ENCODE measurements at places on chromosomes 5 and 9. TPM values are rescaled to one million over a fixed set of nuclear protein-coding genes. Genes with fewer than 3 reads are reported as not detected.

DNA sequence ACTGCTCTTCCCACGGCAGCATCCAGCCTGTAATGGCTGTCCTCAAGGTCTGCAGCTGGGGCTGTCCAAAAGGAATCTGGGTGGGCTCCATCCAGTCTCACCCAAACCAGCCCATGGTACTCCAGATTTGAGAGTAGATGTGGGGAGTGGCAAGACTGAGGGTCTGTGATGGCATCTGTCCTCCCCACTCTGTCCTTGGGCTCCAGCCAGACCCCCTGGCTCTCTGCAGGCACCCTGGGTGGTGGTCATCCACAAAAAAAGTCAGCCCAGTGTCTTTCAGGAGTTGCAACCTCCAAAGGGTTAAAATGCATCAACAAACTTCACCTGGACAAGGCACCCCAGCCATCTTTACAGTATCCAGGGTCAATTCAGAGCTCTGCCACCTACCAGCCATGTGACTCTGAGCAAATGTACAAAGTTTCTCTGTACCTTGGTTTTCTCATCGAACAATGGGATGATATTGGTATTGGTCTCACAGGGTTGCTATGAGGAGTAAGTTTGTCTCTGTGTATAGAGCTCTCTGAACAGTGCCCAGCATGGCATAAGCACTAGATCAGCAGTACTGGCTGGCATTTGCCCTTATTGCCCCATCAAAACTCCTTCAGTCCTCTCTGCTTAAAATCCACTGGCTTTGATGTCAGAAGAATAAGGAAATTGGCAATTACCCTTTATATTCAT is 7.3 kb upstream of the S1PR3 start:
- no peak for DNase-seq

DNA sequence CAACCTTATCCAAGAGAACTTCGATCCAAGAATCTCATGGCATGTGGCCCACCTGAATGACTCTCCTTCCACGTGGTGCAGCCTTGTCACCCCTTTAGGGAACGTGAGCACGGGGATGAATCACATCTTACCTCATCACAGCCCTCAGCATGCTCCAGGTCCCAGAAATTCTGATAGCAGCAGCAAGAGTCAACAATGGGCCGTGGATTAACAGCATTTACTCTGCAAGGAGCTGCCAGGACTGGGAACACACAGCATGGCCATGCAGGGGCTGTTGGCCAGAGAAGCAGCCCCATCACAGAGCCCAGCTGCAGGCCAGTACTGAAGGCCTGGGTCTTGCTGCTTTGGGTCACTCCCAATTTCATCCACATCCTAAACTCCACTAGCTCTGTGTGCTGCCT is 150.4 kb downstream of the C5orf15 start:
- DNase-seq, result no peak

DNA sequence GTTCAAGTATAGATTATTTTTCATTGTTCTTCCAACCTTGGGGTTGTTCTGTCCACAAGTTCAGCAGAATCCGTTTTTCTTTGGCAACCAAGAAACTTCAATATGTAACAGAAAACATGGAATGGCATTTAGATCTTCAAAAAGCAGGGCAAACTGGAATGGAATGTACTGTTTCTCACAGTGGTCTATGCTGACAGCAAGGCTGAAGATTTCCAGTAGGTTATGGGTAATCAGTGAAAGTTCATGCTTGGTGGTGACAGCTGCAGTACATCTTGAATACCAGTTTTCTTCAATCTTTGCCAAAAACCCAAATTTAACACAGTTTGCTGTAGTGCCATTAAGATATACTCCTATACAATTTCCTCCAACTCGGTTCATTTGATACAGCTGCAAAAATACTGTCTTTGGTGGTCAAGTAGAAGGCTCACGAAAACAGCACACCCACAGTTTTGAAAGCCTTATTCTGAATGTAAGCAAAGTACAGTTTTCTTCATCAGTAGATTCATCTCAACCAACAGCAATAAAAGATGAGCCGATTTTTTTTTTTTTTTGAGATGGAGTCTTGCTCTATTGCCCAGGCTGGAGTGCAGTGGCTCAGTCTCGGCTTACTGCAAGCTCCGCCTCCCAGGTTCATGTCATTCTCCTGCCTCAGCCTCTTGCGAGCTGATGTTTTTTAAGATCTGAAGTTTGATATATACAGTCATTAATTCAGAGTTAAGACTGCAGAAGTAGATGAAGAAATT is 4.9 kb downstream of the TRIM52 start:
- DNase-seq, result no peak

The PCDHAC2 gene
- polyA plus RNA-seq, result 1.1 TPM

The CMBL gene
- polyA plus RNA-seq, result 43.7 TPM

The SCAI gene
- 10.2 TPM for polyA plus RNA-seq

The PCDHB14 gene
- 10.1 TPM for polyA plus RNA-seq
